T-cell (primary cell): ENCODE measurements at places on chromosomes 11 and 22.

- H3K27me3 ChIP-seq = peaks cover 2% of the 10 kb centered on the region
- H3K4me3 ChIP-seq = no peak overlapping the region
- no peaks in the 10 kb centered on the region for H3K36me3 ChIP-seq
- H3K4me1 ChIP-seq = no peaks in the 10 kb centered on the region
- DNase-seq = no peak
Observed at GRCh38 chr11:19666951-19667350, 45.7 kb upstream of the NAV2 start.

DNA sequence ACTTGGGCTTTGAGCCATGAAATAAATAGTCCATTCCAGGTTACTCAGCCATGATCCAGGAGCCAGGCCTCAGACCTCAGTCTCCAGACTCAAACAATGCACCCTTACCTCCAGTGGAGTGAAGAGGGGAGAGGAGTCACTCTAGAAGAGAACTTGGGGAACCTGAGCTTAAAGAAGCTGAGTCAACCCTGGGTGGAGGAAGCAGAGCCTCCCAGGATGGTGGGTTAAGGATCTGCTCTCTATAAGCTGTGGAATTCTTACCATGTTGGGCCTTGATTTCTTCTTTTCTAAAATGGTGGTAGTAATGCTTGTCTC, 113.2 kb downstream of the NECTIN1 start:
- no peaks in the 10 kb centered on the region for H3K27me3 ChIP-seq
- no peak for DNase-seq
- no peaks in the 10 kb centered on the region for H3K36me3 ChIP-seq
- H3K4me3 ChIP-seq = no peak overlapping the region
- H3K4me1 ChIP-seq = no peaks in the 10 kb centered on the region
- no peak overlapping the region for H3K27ac ChIP-seq

GRCh38 chr22:40855979-40856512, 393 bp downstream of the ST13 start:
- peaks cover 3% of the 10 kb centered on the region for H3K36me3 ChIP-seq
- H3K27ac ChIP-seq = peak overlapping the region; percentile 99
- peak; percentile 5 for DNase-seq

DNA sequence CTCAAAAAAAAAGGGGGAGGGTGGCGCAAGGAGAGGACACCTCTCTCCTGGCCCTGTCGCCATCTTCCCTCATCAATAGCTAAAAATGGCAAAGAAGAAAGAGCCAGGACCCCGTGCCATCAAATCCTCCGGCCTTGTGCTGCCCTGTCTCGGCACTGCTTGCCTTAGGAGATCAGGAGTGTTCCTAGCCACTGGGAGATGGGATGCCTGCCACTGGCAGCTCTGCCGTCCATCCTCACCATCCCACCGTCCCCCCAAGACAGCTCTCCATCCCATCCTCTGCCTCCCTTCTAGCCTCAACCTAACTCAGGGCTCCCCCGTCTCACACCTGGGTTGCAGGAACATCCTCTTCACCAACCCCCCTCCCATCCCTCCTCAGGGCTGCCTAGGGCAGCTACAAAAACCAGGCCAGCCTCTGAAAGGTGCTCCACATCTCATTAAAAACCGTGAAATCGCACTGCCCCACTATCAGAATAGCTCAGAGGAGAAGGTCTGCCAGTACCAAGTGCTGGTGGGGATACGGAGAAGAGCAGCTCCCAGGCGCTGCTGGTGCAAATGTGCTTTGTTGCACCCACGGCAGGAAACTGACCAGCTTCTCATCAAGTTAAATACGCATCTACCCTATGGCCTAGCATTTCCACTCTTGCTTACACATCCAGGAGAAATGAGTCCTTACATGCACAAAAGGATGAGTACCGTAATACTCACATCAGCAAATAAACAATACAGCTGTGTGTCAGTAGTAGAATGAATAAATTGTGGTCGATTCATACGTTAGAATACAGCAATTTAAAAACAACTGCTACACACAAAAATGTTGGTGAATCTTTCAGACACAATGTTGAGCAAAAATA, 31.7 kb upstream of the GCAT start:
- H3K27me3 ChIP-seq = no peaks in the 10 kb centered on the region
- DNase-seq = no peak
- peaks cover 16% of the 10 kb centered on the region for H3K36me3 ChIP-seq
- no peaks in the 10 kb centered on the region for H3K4me1 ChIP-seq

DNA sequence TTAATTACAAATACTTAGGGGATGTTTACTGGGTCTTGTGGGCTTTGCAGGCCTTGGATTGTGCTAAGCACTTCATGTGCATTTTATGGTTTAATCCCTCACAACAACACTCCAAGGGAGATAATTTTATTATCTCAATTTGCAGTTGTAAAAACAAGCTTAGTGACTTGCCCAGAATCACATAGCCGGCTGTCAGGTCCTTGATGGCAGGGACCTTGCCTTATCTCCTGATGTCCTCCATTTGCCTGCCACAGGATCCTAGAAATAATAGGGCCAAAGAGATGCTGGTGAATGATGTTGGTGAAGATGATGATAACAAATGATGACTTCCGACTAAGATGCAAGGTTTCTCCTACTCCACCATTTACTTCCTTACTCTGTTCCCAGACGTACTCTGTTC, 385.4 kb downstream of the TMEM135 start:
- no peaks in the 10 kb centered on the region for H3K36me3 ChIP-seq
- no peaks in the 10 kb centered on the region for H3K4me1 ChIP-seq
- H3K4me3 ChIP-seq = no peak overlapping the region
- H3K27ac ChIP-seq = no peak overlapping the region

DNA sequence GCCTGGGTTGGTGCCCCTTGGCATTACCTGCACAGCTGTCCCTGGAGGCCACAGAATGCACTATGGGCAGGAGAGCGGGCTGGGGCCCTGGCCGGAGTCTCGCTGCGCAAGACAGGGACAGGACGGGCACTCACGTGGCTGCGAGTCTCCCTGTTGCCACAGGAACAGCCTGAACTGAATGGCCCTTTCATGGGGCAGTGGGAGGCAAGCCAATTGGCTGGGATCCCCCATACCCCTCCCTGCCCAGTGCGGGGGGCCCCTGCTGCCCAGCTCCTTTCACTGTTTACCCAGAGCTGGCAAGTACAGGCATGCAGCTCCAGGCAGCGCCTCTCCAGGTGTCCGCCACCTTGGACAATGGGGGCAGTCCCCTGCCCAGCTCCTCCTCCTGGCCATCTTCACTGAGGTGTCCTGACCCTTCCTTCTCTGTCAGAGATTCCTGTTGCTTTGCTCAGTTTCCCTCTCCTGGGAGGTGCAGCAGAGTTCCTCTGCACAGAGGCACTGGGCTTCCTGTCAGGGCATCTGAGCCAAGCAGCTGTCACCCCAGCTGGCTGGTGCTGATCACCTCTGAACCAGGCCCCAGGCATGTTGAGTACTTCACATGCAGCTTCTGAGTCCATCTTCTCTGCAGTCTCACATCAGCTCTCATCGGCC, 5.2 kb downstream of the USP2 start:
- H3K4me3 ChIP-seq = no peak overlapping the region
- H3K27ac ChIP-seq = no peak overlapping the region
- H3K36me3 ChIP-seq = no peaks in the 10 kb centered on the region
- H3K27me3 ChIP-seq = peaks cover 42% of the 10 kb centered on the region

DNA sequence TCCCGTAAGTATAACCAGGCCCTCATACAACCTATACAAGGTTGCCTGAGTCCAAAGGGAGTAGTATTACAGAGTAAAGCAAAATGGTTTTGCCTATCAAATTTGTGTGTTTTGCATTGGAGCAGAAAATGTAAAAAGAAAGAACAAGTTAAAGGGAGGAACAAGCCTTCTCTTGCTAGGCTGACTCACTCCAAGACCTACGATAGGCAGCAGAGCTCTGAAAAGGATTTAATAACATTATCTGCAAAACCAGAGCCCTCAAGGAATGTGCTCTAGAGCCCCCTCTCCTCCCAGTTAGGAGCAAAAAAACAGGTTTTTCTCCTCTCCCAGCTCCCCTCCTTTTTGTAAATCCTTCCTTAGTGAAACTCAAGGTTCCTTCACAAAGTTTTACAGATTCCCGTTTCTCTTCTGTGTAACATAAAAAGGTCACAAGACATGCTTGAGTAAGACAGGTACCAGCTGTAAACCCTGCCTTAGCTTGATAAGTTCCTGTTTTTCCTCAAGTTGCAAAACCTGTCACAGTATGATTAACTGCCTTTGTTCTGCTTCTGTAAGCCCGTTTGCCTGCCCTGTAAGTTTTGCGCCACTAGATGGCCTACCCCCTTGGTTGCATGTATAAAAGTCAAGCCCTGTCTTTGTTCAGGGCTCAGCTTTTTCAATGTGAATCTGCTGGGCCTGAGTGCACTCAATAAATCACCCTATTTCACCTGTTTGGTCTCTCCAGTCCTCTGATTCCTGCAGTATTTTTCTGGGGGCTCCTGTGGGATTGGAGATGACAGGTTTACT, 498.2 kb downstream of the KCNA4 start:
- no peak overlapping the region for H3K27ac ChIP-seq
- H3K36me3 ChIP-seq = no peaks in the 10 kb centered on the region
- H3K27me3 ChIP-seq = no peaks in the 10 kb centered on the region
- H3K4me3 ChIP-seq = no peak overlapping the region

DNA sequence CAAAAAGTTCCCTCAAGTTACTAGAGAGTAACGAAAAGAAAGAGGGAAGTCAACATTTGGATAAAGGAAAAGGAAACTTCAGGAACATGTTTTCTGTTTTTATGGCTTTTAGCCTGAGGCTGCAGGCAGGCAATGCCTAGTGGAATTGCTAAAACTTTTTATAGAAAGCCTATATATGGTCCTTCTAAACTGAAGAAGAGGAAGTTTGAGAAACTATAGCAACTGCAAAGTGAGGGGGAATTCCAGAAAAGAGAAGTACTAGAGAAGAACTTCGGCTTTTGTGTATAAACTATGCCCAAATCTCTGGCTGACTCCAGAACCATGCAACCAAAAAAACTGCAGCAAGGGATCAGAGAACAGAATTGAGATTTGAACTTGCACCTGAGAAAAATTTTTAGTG, 74.3 kb upstream of the ARHGAP42 start:
- H3K4me1 ChIP-seq = no peaks in the 10 kb centered on the region
- DNase-seq = no peak
- H3K36me3 ChIP-seq = no peaks in the 10 kb centered on the region
- H3K27me3 ChIP-seq = no peaks in the 10 kb centered on the region

DNA sequence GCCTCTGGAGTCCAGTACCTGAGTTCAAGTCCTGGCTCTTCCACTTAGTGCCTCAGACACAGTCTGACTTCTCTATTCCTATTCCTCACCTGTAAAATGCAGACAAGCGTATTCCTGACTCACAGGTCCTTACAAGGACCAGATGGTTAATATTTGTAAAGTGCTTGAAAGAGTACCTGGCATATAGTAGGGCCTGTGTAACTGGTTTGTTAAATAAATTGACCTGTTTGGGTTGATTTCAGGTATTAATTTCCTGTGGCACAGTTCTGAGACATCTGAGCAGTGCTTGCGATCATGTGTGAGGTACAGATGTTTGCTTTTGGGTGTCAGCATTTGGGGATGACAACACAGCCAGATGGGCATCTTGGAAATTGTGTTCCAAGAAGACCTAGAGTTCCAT, 127.5 kb downstream of the APIP start:
- DNase-seq = no peak
- no peak overlapping the region for H3K4me3 ChIP-seq
- H3K4me1 ChIP-seq = no peaks in the 10 kb centered on the region
- peaks cover 5% of the 10 kb centered on the region for H3K27me3 ChIP-seq
- H3K36me3 ChIP-seq = no peaks in the 10 kb centered on the region
